ENCODE measurements at places on chromosomes 2 and 18.

GRCh38 chr2:26336719-26337118, 9.2 kb upstream of the SELENOI start:
- DNase-seq: no peak

DNA sequence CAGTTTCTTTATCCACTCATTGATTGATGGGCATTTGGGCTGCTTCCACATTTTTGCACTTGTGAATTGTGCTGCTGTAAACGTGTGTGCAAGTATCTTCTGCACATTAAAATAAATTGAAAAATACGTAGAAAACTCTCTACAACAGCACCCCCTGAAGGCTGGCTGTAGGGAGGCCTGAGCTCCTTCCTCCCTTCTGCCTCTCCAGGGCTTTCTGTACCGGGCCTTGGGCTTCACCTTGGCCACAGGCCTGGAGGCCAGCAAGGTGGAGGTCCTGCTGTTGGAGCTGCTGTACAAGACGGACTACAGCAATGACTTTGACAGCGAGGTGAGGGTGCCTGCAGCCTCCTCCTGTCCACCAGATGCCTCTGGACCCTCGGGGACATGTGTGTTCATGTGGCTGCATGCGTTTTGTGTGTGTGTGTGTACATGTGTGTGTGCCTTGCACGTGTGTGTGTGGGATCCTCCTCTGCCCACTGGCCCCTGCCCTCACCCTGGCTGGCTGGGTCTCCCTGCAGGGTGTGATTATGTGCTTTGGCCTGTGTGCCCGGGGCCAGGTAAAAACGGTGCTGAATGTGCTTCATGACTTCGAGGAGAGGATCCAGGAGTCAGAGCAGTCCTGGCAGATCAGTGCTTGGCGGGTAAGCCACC, 29.2 kb downstream of the MROH2A start:
- no peak for DNase-seq

DNA sequence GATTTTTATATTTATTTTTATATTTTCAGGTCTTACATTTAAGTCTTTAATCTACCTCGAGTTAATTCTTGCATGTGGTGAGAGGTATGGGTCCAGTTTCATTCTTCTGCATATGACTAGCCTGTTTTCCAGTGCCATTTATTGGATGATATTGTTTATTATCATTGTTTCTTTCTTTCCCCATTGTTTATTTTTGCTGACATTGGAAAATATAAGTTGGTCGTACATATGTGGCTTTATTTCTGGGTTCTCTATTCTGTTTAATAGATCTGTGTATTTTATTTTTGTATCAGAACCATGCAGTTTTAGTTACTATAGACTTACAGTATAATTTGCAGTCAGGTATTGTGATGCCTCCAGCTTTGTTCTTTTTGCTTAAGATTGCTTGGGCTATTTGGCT, 113.4 kb upstream of the VWC2L start:
- no peak for DNase-seq

GRCh38 chr2:145339646-145340045, 819.7 kb upstream of the ZEB2 start:
- no peak for DNase-seq

- DNase-seq: no peak
Measured at GRCh38 chr2:129074298-129074920, 755.7 kb upstream of the HS6ST1 start.

DNA sequence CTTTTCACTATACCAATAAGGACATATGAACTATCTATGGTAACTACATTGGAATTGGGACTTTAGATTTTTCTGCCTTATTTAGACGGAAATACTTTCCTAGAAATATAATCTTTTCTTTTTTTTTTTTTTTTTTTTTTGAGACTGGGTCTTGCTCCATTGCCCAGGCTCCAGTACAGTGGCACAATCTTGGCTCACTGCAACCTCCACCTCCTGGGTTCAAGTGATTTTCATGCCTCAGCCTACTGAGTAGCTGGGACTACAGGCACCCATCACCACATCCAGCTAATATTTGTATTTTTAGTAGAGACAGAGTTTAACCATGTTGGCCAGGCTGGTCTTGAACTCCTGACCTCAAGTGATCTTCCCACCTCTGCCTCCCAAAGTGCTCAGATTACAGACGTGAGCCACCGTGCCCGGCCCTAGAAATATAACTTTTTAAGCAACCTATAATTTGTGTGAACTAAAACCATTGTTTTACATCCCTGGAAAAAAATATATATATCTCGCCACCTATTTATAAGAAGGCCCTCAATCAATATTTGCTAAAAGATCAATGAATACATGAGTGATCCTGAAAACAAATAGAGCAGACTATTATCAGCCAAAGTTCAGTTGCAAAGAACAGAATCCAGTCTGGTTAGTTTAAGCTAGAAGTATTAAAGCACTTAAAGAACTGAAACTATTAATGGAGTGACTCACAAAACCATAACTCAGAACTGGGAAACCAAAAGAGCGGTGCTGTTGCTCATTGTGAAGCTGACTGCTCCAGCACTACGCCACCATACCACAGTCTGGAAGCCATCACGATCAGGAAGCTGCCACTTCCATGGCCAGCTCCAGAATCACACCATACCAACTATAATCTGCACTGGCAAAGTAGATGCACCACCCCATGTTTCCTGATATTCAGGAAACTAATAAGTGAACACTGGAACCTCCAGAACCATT, 8.4 kb upstream of the HNRNPLL start:
- no peak for DNase-seq

DNA sequence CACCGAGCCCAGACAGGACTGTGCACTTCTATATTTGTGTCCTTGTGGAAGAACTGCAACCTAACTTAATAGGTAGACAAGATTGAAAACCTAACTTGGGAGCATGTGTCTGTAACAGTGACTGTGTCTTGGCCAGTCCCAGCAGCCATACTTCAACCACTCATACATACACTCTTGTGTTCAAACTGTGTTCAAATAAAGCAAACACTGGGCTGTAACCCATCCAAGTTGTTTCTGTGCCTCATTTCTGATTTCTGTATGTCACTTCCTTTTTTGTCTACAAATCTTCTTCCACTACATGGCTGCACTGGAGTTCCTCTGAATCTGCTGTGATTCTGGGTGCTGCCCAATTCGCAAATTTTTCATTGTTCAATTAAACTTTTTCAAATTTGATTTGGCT, 31.0 kb downstream of the MSGN1 start:
- DNase-seq: no peak

DNA sequence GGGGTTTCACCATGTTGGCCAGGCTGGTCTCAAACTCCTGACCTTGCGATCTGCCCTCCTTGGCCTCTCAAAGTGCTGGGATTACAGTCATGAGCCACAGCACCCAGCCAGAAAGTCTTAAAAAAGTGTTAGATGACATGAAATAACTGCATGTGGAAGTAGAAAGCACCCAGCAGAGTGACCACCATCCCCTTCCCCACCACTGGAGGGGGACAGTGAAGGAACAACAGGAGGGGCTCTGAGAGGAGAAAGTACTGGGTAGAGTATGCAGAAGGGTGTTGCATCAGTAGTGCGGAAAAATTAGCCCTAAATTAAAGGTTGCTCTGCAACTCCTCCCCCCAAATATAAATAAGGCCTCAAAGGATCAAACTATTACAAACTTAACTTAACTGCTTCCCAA, 230.5 kb downstream of the ZNF521 start:
- no peak for DNase-seq

DNA sequence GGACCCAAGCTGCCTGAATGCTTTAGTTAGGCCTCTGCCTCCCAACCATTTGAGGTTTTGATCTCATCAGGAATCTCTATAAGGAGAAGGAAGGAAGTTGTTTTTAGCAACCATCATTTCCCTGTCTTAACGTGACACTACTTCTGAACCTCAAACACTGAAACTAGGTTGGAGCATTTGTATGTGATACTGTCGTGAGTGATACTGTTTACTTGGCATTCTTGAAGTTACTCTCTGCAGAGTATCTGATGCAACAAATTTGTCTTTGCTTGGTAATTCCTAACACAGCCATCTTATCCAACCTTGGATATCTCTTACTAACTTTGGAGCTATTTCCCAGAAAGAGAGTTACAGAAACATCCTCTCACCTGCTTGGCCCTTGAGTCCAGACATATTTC, 22.1 kb downstream of the TTLL4 start:
- DNase-seq: no peak

GRCh38 chr2:105432749-105433148, 33.9 kb upstream of the FHL2 start:
- no peak for DNase-seq

DNA sequence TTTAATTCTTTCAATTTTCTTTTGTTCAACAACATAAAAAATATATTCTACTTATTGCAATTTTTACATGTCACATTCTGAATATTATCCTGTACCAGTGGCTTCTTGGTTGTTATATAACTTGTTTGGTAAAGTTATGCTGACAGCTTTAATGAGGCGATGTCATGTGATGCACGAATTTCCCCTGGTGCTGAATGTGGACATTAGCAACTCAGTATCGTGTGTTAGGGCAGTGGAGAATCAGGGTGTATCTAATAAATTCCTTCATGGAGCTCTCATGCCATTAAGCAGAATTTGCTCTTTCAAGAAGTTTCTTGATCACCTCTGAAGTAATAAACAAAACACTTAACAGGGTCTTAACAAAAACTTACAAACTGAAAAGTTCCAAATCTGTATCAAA, 99.6 kb upstream of the DNMT3A start:
- DNase-seq: no peak

DNA sequence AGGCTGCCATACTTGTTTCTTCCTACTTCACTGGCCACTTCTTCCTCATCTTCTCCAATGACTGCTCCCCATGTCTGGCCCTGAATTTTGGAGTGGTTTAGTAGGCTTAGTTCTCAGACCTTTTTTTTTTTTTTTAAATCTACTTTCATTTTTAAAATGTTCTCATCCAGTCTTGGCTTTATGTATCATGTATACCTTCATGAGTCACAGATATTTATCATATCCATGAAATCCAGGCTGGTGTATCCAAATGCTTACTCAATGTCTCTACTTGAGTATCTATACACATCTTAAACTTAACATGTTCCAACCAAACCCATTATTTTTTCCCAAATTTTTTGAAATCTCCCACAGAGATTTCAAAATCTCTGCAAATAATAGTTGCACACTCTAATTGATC, 26.3 kb upstream of the CFAP36 start:
- DNase-seq: no peak

GRCh38 chr2:48120112-48120511, 213.8 kb upstream of the FBXO11 start:
- DNase-seq: no peak

- DNase-seq: no peak
Measured at GRCh38 chr2:107322416-107322815, 436.4 kb upstream of the ST6GAL2 start.

DNA sequence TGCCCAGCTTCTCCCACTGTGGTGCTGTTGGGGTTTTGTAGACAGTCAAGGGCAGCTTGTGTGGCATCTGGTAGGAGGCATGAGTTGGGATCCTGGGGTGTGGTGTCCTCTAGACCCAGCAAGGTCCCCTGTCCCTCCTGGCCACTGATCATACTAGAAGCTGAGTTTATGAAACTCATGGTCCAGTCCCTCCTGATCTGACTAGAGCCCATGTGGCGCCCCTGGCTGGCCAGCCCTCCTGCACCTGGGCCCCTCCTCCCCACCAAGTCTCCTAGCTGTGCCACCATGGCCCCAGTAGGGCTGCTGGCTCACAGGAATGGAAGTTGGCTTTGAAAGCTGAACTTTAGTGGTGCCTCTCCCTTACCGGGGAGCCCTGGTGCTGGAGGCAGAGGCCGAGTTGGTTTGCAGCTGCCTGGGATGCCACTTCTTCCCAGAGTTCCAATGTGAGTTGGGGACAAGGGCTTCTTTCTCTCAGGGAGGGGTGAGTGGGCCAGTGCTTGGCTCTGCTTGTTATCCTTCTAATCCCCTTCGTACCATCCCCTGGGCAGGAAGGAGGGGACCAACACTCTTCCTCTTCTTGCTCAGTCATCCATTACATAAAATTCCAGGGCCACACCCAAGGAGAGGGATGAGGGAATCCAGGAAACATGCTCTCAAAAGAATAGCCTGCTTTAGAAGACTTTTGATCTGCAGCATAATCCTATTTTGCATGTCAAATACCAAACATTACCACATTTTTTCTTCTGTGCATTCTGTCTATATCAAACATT, 37.5 kb upstream of the HAAO start:
- no peak for DNase-seq

DNA sequence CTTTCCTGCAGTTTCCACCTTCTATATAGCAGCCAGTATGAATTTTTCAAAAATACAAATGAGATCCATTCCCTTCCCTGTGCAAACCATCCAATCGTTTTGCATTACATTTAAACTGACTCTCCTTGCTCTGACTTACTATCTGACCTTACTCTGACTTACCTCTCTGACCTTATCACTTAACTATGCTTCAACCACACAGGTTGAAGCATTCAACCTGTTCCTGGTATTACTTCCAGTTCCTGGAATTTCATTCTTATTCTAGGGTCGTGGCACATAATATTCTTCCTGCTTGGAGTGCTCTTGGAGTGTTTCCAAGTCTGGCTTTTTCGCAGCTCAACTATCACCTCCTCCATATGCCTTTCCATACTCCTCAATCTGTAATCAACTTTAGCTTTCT, 850.6 kb upstream of the CHAC2 start:
- no peak for DNase-seq

- no peak for DNase-seq
Measured at GRCh38 chr18:51767293-51767692, 569.8 kb upstream of the MEX3C start.

DNA sequence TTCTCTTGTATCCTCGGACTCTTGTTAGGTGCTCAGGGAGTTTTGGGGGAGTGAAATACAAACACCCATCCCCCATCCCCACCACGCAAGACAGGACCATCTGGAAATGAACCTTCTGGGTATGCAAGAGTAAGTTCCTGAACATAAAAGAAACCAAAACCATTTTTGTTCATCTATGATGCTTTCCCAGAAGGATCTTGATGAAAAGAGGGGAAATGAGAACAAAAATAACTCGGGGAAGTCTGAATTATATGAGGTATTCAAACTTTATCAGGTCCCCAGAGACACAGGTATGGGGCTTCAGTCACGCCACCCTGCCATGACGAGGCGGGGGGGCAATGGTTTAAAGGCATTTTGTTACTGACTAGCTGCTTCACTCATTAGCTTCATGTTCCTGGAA, 68.6 kb upstream of the DNMT3A start:
- DNase-seq: no peak

- DNase-seq: no peak
Measured at GRCh38 chr2:64837116-64837731, 152.0 kb upstream of the SLC1A4 start.

GRCh38 chr2:217798743-217799562, 203.8 kb downstream of the TNS1 start:
- DNase-seq: no peak

GRCh38 chr2:159976527-159977160, 85.8 kb downstream of the PLA2R1 start:
- DNase-seq: no peak

DNA sequence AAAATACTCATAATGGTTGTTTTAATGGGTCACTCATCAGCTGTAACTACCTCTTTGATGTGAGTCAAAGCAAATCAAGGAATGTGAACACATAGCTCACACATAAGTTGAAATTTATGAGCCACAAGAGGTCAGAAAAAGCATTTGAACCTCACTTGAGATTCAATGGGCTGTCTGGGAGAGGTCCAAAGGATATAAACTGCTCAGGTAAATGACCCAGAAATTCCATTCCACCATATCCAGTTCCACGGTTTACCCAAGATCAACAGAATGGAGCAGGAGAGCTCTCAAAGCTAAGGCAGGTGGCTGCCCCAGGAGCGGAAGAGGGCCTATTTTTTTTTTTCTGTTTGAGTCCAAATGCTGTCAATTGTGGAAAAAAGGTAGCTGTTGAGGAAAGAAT, 464.1 kb downstream of the TNS1 start:
- no peak for DNase-seq

- no peak for DNase-seq
Measured at GRCh38 chr18:811892-812375, at the start of gene YES1. YES1 (minus strand) TSS chr18:812242; CDS start chr18:756827, 55,415 bp downstream.
